ENCODE measurements at places on chromosomes 3 and 15.

DNA sequence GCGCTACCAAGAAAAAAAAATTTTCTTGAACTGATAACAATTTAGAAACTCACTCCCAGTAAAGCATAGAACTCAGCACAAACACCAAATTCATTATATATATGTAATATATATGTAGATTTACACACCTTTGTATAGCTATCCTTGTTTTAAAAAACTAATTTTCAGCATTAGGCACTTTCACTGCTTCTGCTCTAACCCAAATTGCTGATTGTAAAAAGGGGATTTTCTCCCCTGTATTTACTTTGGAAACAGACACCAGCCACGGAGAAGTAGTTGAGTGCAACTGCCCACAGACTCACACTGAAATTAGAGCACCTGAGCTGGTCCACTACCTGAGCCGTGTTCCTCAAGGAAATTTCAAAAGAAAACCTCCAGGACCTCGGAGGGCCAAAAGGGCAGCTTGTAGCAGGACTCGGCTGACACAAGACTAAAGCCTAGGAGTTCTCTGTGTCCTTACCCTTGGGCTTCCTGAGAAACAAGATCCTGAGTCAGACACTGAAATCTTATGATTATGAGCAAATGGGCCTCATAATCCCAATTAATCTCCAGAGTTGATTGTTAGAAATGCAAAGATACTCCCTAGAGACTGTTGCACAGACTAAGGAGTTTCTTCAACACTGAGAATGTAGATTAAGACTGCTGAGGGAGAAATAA, 106.0 kb downstream of the TNIK start:
- DNase-seq = no peak

GRCh38 chr3:37923569-37924040, 61.9 kb downstream of the CTDSPL start:
- no peak for DNase-seq

GRCh38 chr15:44554934-44555723, 18.2 kb downstream of the EIF3J start:
- no peak for DNase-seq

- DNase-seq = no peak
Observed at GRCh38 chr3:96192966-96193550, 621.3 kb upstream of the EPHA6 start.

DNA sequence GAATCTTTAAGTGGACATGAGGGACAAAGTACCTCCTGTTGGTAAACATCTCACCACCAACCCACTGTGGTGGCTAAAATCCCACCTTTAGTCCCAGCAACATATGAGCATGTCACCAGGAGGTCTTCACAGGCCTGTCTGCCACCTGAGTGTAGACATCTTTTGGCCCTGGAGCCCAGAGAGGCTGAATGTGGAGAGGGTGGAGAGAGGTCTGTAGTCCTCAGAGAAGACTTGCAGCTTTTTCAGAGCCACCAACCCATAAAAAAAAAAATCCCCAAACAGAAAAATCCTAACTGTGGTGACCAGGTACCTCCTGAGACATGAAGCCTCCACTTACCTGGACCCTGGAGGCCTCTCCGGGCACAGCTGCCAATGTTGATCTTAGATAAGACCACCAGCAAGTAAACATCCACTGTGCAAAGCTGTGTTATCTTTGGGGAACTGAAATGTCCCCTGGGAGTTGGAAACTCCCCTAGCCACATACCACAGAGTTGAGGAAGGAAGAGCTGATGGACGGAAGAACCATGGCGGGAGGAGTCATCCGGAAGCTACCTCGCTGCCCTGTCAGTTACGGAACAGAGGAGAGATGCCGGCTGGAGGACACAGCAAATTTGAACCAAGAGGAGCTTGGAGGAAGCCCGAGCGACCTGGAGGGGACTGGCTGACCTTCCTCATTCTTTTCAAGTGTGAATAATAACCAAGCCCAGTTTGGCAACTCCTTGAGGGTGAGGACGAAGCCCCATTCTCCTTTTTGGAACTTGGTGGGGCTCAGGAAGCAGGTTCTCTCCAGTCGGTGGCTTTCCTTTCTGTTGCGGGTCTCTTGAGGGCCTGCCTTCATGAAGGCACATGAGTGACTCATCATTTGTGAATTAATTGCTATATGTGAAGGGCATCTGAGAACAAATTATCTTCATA, at the start of gene GHRL:
Gene GHRL (minus strand): TSS at position 443 of the 915 bp plus-strand sequence. CDS start 2,767 bp downstream, outside the sequence.
- no peak for DNase-seq

Measured in tibial nerve (tissue), 4 donors.